Gastroesophageal sphincter (tissue), 4 donors: ENCODE measurements at places on chromosomes 12 and 14. TPM values are rescaled to one million over a fixed set of nuclear protein-coding genes. Genes with fewer than 3 reads are reported as not detected.
A peak's percentile ranks its signal among the peaks of the same experiment; 100 is the strongest.

DNA sequence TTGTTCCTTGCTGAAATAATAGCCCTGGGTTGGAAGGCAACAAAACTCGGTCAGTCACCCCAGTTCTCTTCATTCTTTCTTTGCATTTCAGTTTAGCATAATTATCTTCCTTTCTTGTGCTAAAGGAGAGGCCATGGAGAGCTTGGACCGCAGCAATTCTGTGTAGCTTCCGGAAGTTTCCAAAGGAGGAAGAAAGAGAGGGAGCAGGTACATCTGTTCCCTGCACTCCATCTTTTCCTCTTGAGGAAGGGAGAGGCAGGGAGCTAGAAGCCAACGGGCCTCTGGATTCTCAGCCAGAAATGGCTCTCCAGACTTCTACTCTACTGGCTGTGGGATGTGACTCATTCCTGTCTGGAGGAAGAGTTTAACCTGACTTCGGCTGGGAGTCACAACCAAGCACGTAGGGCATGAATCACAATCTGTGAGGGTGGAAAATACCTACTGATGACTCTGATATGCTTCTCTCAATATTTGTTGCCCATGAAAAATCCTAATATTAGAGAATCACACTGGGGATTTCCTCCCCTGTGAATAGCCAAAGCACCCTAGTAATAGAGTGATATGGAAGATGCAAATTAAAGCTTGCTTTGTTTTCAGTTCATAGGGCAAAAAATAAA is 17.0 kb downstream of the ANO6 start:
- H3K4me3 ChIP-seq = no peak overlapping the region
- ATAC-seq = peak; percentile 75
- peak overlapping the region; percentile 89 for H3K27ac ChIP-seq
- no peaks in the 10 kb centered on the region for H3K27me3 ChIP-seq
- peaks cover 36% of the 10 kb centered on the region for H3K4me1 ChIP-seq

DNA sequence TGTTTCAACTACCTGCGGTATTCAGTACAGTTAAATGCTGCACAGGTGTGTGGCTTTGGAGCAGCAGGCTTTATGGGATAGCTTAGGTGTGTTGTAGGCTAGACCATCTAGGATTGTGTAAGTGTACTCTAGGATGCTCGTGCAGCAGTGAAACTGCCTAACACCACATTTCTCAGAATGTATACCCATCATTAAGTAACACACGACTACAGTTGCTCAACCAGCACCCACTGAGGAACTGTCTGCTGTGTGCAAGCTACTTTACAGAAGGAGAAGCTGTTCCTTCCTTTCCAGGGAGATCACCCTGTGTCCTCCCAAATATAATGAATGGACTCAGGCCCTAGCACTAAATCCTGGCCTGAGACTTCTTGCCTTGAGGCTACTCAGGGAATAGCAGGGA is 94.8 kb downstream of the SLC24A4 start:
- H3K27ac ChIP-seq = no peak overlapping the region
- H3K36me3 ChIP-seq = no peaks in the 10 kb centered on the region
- no peak overlapping the region for H3K4me3 ChIP-seq
- H3K27me3 ChIP-seq = no peaks in the 10 kb centered on the region
- ATAC-seq = peak; percentile 56
- H3K4me1 ChIP-seq = no peaks in the 10 kb centered on the region

The COPS7A gene
- 54.4 TPM for total RNA-seq

- no peak overlapping the region for H3K4me3 ChIP-seq
- no peak for ATAC-seq
- no peak overlapping the region for H3K27ac ChIP-seq
- H3K36me3 ChIP-seq = no peaks in the 10 kb centered on the region
Measured at GRCh38 chr14:85313560-85314207, 216.3 kb upstream of the FLRT2 start.

- H3K4me3 ChIP-seq = no peak overlapping the region
- H3K36me3 ChIP-seq = no peaks in the 10 kb centered on the region
- ATAC-seq = no peak
- no peaks in the 10 kb centered on the region for H3K4me1 ChIP-seq
- no peaks in the 10 kb centered on the region for H3K27me3 ChIP-seq
Measured at GRCh38 chr14:38134416-38135030, 73.2 kb upstream of the SSTR1 start.

GRCh38 chr14:64040044-64040443 is 187.2 kb downstream of the SYNE2 start:
- no peak overlapping the region for H3K27ac ChIP-seq
- H3K4me3 ChIP-seq = no peak overlapping the region

GRCh38 chr14:76237349-76237990 is 85.7 kb downstream of the GPATCH2L start:
- H3K4me3 ChIP-seq = no peak overlapping the region
- H3K36me3 ChIP-seq = no peaks in the 10 kb centered on the region
- no peak overlapping the region for H3K27ac ChIP-seq
- ATAC-seq = no peak

- H3K27me3 ChIP-seq = no peaks in the 10 kb centered on the region
- peak overlapping the region; percentile 57 for H3K4me3 ChIP-seq
- H3K27ac ChIP-seq = peak overlapping the region; percentile 82
- H3K4me1 ChIP-seq = no peaks in the 10 kb centered on the region
- no peaks in the 10 kb centered on the region for H3K36me3 ChIP-seq
Measured at GRCh38 chr12:62466018-62466593, 520 bp upstream of the MON2 start.

DNA sequence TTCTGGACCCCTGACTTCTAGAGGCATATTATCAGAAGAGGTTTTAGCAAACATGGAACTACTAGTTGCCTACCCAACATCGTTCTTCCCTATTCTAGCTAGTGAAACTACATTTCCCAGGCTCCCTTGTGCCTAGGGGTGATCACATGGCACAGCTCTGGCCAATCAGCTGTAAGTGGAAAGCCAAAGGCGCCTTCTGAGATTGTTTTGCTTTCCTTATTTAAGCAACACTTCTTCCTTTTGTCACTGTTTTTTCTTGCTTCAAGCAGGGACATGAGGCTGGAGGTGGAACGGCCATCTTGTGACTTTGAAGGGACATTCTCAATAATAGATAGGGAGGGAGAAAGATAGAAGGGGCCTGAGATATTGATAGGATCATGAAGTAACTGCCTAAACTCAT is 136.7 kb downstream of the ZNF664 start:
- no peak overlapping the region for H3K27ac ChIP-seq
- no peaks in the 10 kb centered on the region for H3K27me3 ChIP-seq
- H3K4me3 ChIP-seq = no peak overlapping the region
- H3K36me3 ChIP-seq = no peaks in the 10 kb centered on the region

The OTUB2 gene
- total RNA-seq = 0.67 TPM

The RPGRIP1 gene
- 0.13 TPM for total RNA-seq

The TAS2R46 gene
- 0.89 TPM for total RNA-seq

GRCh38 chr14:38208618-38209562 is 1.2 kb downstream of the SSTR1 start:
- H3K27ac ChIP-seq = no peak overlapping the region
- peaks cover 66% of the 10 kb centered on the region for H3K27me3 ChIP-seq
- peak; percentile 44 for ATAC-seq
- peak overlapping the region; percentile 45 for H3K4me3 ChIP-seq

DNA sequence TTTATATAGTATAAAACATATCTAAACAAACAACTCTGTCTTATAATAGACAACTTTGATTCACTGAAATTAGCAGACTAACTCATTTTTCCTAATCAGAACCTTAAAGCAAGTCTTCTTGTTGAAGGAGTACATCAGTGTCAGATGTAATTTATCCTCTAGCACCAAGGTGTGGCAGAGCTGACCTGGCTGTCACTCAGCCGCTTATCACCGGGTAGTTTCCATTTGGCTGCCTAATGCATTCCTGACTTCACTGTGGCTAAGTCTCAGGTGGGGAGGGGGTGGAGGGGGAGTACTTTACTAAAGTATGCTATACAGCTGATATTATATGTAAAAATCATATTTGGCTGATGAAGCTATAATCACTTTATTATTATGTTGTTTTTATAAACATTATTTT is 339.9 kb upstream of the RGS6 start:
- H3K27me3 ChIP-seq = no peaks in the 10 kb centered on the region
- H3K27ac ChIP-seq = no peak overlapping the region
- ATAC-seq = no peak
- no peak overlapping the region for H3K4me3 ChIP-seq

The DIO2 gene
- total RNA-seq = 18.9 TPM

GRCh38 chr12:117685110-117685926 is 283.5 kb downstream of the KSR2 start:
- H3K4me3 ChIP-seq = no peak overlapping the region
- H3K27me3 ChIP-seq = peaks cover 30% of the 10 kb centered on the region
- no peaks in the 10 kb centered on the region for H3K36me3 ChIP-seq
- H3K4me1 ChIP-seq = no peaks in the 10 kb centered on the region
- peak; percentile 89 for ATAC-seq

GRCh38 chr12:12645485-12645884 is 33.8 kb downstream of the CREBL2 start:
- peak; percentile 25 for ATAC-seq
- H3K36me3 ChIP-seq = no peaks in the 10 kb centered on the region
- H3K27ac ChIP-seq = no peak overlapping the region
- H3K27me3 ChIP-seq = no peaks in the 10 kb centered on the region

- H3K36me3 ChIP-seq = no peaks in the 10 kb centered on the region
- H3K4me1 ChIP-seq = no peaks in the 10 kb centered on the region
- no peak overlapping the region for H3K4me3 ChIP-seq
- H3K27ac ChIP-seq = no peak overlapping the region
- H3K27me3 ChIP-seq = no peaks in the 10 kb centered on the region
Measured at GRCh38 chr14:102951034-102951433, 28.6 kb downstream of the AMN start.

- no peaks in the 10 kb centered on the region for H3K27me3 ChIP-seq
- H3K36me3 ChIP-seq = no peaks in the 10 kb centered on the region
- no peak overlapping the region for H3K27ac ChIP-seq
- ATAC-seq = no peak
- no peaks in the 10 kb centered on the region for H3K4me1 ChIP-seq
- H3K4me3 ChIP-seq = no peak overlapping the region
Measured at GRCh38 chr14:55874785-55875184, 243.4 kb upstream of the PELI2 start.

GRCh38 chr12:23564451-23565152 is 384.9 kb downstream of the SOX5 start:
- H3K4me3 ChIP-seq = no peak overlapping the region
- no peaks in the 10 kb centered on the region for H3K4me1 ChIP-seq
- ATAC-seq = no peak

DNA sequence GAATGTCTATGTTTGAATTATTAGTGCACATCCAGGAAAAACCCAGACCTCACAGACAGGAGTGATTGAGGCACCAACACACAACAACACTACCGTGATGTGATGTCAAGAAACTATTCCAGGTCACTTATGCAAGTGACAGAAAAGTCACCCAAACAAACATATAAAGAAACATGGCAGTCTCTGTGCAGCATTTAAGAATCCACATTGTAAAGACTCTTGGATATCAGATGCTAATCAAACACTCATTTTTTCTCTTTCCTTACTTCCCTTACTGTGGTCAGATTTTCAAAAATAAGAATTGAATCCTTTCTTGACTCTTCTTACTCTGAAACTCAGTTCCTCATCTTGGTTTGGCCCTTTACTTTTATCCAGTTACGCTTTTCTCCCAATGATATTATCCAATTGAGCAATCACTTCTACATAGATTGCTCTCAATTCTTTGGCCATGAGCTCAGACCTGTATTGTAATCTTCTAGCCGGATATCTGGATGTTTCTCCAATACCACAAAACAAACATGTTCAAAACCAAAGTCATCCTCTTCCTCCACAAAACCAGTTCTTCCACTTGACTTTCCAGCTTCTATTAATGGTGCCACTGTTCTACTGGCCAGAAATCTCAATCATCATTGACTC is 115.4 kb downstream of the DUSP6 start:
- H3K4me3 ChIP-seq = no peak overlapping the region
- no peak for ATAC-seq
- no peaks in the 10 kb centered on the region for H3K36me3 ChIP-seq
- peaks cover 3% of the 10 kb centered on the region for H3K4me1 ChIP-seq

DNA sequence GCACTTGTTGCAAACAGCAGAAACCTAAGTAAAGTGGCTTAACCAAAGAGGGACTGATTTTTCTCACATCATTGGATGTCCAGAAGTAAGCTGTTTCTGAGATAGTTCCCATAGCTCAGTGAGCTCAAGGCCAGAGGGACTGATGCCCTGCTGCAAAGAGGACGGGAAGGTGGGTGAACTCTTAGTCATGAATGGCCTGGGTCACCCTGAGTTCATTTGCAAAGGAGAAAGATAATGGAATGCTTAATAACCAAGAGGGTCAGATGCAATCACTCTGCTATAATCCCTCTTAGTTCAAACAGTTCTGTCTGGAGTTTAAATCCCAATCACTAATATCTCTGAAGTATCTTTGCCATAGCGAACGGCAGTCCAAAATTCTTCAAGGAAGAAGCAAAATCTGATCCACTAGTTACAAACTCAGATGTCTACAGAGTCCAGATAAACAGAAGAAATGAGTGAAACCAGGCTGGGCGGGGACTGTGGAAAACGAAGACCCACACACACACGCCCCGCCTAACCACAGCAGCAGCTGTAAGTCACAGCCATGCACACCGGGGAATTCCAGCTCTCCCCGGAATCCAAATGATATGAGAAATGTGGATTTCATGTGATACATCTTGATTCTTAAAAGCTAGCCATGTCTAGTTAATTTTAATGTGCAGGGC is 289.5 kb downstream of the TMEM132D start:
- H3K36me3 ChIP-seq = no peaks in the 10 kb centered on the region
- no peak overlapping the region for H3K4me3 ChIP-seq
- no peak overlapping the region for H3K27ac ChIP-seq
- peaks cover 21% of the 10 kb centered on the region for H3K27me3 ChIP-seq

DNA sequence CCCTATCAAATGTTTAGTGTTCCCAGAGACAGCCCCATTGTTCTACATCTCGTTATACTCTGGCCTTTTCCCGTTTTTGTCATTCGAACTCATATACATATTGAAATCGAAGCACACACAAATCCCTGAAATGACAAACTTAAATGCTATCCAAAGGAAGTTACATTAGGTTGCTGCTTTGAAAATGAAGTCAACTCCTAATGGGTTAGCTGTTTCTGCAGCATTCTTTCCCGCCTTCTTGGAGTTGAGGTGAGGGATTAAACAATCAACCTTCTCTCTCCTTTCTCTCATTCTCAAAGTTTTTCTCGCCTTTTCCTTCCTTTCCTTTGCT is 642 bp upstream of the PHC1 start:
- peak overlapping the region; percentile 90 for H3K4me3 ChIP-seq
- ATAC-seq = no peak
- no peaks in the 10 kb centered on the region for H3K27me3 ChIP-seq
- peak overlapping the region; percentile 93 for H3K27ac ChIP-seq
- H3K36me3 ChIP-seq = no peaks in the 10 kb centered on the region

The C1R gene
- 330 TPM for total RNA-seq

The CLEC4D gene
- not detected for total RNA-seq

The SVOP gene
- total RNA-seq = 0.13 TPM

The OTX2 gene
- not detected for total RNA-seq

The TOX4 gene
- total RNA-seq = 82.4 TPM

GRCh38 chr12:123773375-123773774 is 11.3 kb downstream of the DNAH10 start:
- H3K4me1 ChIP-seq = no peaks in the 10 kb centered on the region
- no peaks in the 10 kb centered on the region for H3K36me3 ChIP-seq
- H3K27ac ChIP-seq = no peak overlapping the region
- peaks cover 4% of the 10 kb centered on the region for H3K27me3 ChIP-seq
- H3K4me3 ChIP-seq = no peak overlapping the region

- H3K27me3 ChIP-seq = peaks cover 42% of the 10 kb centered on the region
- no peak overlapping the region for H3K27ac ChIP-seq
Measured at GRCh38 chr12:109818905-109819500, 14.2 kb downstream of the TRPV4 start.
